ENCODE measurements at places on chromosomes 11 and 22.

DNA sequence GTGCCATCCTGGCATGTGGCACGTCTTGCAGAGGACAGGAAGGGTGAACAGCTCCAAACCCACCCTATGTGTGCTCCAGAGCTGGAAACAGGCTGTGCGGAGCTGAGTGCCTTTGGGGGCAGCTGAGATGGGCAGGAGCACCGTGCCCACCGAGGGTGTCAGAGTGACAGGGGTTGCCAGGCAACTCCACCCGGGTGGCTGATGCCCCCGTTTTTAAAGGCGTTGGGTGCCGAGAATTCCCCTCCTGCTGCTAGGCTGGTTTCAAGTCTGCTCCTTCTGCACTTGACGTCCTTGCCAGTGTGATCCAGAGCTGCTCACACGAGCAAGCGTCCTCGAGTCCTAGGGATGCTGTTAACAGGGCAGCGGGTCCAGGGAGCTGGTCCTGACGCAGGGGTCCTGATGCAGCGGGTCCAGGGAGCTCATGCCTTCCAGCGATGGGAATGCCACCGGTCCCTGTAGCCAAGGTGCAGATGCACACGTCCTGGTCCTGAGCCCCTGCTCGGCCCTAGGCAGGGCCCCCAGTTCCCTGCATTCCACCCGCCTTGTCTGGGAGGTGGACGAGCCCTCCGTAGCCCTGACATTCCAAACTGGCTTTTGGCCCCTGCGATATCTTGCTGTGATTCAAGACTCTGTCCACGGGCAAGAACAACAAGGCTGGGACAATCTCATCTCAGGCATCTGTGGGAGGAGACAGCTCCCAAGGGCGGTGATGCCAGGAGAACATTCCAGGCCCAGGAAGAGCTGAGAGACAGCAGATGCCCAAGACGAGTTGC is 4.9 kb downstream of the KCNQ1 start:
- no peaks in the 10 kb centered on the region for H3K36me3 ChIP-seq
- no peaks in the 10 kb centered on the region for H3K27me3 ChIP-seq
- no peak for DNase-seq
- peak overlapping the region; percentile 48 for H3K27ac ChIP-seq
- H3K4me3 ChIP-seq, result no peak overlapping the region
- peaks cover 43% of the 10 kb centered on the region for H3K4me1 ChIP-seq

- H3K27ac ChIP-seq, result no peak overlapping the region
- H3K36me3 ChIP-seq, result no peaks in the 10 kb centered on the region
- H3K27me3 ChIP-seq, result no peaks in the 10 kb centered on the region
- H3K4me3 ChIP-seq, result no peak overlapping the region
These were observed 147.9 kb downstream of the ATG16L2 start for GRCh38 chr11:72962084-72962483.

DNA sequence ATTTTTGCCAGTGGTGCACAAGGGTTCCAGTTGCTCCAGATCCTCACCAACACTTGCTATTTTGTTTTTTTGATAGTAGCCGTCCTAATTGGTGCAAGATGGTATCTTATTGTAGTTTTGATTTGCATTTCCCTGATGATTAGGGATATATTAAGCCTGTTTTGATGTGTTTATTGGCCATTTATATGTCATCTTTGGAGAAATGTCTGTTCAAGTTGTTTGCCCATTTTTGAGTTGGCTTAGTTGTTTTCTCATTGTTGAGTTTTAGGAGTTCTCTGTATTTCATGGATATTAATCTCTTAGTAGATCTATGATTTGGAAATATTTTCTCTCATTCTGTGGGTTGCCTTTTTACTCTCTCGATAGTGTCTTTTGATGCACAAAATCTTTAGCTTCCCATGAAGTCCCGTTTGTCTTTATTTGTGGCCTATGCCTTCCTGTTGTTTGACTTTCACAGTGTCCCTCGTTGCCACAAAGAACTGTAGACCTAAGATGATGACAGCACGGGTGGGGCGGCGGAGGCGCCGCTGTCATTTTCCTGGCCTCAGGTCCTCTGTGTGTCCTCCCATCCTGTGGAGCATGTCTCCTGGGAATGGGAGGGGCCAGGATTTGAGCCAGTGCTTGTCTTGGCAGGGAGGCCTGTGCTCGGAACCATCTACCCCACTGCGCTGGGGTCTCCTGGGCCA is 33.5 kb downstream of the LRP5 start:
- DNase-seq, result peak; percentile 81
- no peaks in the 10 kb centered on the region for H3K36me3 ChIP-seq
- H3K27me3 ChIP-seq, result no peaks in the 10 kb centered on the region
- H3K27ac ChIP-seq, result peak overlapping the region; percentile 87

DNA sequence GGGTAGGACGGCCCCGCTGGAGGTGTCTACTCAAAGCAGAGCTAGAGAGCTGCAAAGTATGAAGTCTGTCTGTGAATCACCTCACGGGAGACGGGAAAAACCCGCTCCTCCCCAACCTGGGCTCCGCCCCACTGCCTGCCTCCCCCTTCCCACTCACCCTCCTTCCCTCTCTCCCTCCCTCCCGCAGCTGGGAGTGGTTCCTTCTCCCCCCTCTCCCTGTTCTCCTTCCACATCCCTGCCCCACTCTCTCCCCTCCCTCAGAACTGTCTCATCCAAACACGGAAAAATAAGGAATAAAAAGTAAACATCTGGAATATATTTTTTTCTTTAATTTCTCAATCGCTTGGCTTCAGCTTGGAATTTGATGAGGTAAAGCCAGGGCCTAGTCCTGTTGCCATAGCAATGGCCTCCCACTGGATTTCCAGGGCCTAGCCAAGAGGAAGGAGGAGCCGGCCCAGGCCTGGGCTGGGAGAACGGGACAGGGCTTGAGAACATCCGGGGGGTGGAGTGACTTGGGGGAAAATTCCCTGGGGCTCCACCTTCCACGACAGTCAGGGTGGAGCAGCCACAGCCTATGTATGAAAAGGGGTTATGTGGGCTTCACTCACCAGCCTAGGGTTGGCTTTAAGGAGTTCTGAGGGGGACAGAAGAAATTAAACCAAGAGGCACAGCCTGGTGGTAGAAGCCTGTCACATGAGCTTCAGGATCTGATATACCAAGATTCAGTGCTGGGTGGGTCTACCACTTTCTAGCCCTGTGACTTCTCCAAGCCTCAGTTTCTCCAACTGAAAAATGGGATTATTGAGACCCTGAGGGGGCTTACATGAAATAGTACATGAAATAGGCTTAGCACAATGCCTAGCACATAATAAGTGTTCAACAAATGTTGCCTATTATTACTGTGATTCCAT is 2.2 kb downstream of the TNKS1BP1 start:
- peak; percentile 95 for DNase-seq
- H3K4me3 ChIP-seq, result peak overlapping the region; percentile 62
- no peaks in the 10 kb centered on the region for H3K4me1 ChIP-seq
- H3K36me3 ChIP-seq, result peaks cover 43% of the 10 kb centered on the region

DNA sequence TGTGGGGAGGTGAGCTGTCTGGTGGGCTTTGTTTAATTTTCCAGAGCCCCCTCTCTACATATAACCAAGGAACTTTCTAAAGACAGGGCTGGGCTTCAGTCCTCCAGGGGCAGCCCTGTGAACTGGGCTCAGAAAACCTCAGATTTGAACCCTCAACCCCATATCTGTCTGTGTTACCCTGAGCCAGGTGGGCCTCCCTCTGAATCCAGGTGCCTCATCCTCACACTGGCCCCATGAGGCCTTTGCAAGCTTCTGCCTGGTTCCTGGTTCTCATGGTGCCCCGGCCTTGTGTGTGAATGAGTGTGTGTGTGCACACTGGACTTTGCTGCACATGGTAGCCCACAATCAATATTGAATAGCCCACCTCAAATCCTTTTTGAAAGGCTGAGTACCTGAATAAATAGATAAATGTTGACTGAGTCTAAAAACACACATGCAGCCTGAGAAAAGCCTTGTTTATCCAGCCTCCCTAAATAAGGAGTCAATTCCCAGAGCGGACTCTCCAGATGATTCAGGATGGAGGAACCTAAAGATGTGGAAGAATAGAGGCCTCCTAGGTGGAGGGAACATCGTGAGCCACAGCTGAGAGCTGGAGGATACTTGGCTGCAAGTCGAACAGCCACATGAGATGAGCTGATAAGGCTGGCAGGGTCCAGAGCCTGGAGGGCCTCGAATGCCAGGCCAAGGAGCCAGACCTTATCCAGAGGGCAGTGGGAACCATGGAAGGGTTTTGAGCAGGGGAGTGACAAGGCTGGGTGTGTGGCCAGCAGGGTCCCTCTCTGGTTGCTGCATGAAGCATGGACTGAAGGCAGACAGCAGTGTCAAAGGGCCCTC is 28.1 kb upstream of the P2RY2 start:
- H3K27me3 ChIP-seq, result no peaks in the 10 kb centered on the region
- no peak overlapping the region for H3K27ac ChIP-seq
- DNase-seq, result no peak
- H3K4me1 ChIP-seq, result no peaks in the 10 kb centered on the region

- no peaks in the 10 kb centered on the region for H3K27me3 ChIP-seq
- no peak overlapping the region for H3K4me3 ChIP-seq
- no peak for DNase-seq
- peaks cover 46% of the 10 kb centered on the region for H3K36me3 ChIP-seq
- no peak overlapping the region for H3K27ac ChIP-seq
- H3K4me1 ChIP-seq, result peaks cover 12% of the 10 kb centered on the region
These were observed 10.1 kb downstream of the LIN7C start for GRCh38 chr11:27496461-27496860.

DNA sequence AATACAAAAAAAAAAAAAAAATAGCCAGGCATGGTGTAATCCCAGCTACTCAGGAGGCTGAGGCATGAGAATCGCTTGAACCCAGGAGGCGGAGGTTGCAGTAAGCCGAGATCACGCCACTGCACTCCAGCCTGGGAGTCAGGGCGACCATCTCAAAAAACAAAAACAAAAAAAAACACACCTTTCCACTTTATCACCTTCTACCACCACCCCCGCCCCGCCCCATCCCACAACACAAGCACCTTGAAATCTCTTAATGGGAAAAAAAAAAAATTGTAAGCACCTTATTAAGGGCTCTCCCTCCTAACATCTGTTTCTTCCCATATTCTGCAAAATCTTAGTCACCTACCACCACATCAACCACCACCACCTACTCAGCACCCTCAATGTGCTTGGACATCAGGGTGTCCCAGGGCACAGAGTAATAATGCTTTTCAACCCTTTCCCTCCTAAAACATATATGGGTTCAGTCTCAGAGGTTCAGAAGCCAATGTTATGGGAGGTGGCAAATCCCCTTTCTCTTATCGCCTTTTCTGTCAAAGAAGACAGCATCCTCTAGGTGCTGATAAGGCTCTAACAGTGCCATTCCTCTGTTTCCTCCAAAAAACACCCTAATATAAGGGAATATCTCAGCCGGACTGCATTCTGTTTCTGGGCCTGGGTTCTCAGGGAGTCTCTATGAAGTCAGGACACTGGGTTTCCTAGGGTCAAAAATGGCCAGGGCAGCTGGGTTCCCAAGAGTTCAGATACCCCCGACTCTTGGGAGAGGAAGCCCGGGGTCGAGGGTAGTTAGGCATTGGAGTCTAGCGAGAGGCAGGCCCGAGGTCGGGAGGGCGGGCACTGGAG is 718 bp downstream of the INTS5 start:
- peak overlapping the region; percentile 90 for H3K27ac ChIP-seq
- H3K4me3 ChIP-seq, result peak overlapping the region; percentile 93
- no peaks in the 10 kb centered on the region for H3K27me3 ChIP-seq
- H3K4me1 ChIP-seq, result peaks cover 15% of the 10 kb centered on the region
- no peak for DNase-seq
- H3K36me3 ChIP-seq, result peaks cover 20% of the 10 kb centered on the region

DNA sequence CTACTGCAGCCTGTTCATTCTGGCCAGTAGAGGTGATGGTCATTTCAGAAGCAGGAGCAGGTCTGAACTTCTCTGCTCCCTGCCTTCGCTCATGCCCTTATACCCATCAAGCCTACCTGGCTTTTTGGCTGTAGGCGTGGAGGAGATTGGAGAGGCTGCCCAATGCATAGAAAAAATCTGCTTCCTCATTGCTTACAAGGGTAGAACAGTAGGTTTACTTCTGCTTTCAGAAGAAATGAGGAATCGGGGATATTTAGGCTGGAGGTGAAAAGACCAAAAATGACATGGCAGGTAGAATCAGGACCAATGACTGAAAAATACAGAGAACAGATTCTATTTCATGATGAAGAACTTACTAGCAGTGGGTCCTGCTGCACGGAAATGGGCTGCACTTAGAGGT is 72.9 kb upstream of the YWHAH start:
- no peak for DNase-seq
- H3K27ac ChIP-seq, result no peak overlapping the region
- H3K27me3 ChIP-seq, result no peaks in the 10 kb centered on the region
- no peaks in the 10 kb centered on the region for H3K4me1 ChIP-seq
- H3K36me3 ChIP-seq, result peaks cover 20% of the 10 kb centered on the region

DNA sequence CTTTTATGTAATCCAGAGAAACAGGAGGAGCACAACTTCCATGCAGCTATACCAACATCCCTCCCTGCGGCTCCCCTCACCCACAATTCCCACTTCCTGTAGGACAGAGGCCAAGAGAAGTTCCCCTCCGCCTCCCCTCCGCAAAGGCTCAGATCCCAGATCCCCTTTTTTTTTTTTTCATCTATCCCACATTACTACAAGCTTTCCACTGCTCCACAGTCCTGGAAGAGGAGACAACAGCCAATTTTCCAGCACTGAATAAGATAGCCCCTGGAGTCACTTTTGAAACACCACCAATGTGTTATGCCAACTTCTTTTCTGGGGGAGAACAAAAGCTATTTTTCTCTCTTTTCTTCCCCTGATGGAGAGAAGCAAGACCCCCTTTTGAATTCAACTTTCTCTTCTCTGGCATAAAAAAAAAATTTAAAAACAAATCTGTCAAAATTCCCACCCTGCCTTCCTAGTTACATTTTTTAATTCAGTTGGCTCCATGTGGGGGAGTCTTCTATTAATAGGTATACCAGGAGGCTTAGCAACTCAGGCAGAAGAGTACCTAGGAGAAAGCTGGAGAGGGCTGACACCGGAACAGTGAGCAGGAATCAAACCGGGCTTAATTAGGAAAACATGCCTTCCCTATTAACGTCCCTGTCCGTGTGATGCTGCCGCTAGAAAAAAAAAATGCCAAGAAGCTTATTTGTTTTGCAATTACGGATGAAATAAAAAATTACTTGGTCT is 543.4 kb downstream of the BUD13 start:
- H3K4me1 ChIP-seq, result no peaks in the 10 kb centered on the region
- no peak overlapping the region for H3K27ac ChIP-seq
- no peak for DNase-seq
- H3K4me3 ChIP-seq, result no peak overlapping the region

GRCh38 chr11:123428116-123428715 is 1.9 kb upstream of the GRAMD1B start:
- H3K36me3 ChIP-seq, result no peaks in the 10 kb centered on the region
- H3K27ac ChIP-seq, result no peak overlapping the region
- H3K27me3 ChIP-seq, result peaks cover 7% of the 10 kb centered on the region

DNA sequence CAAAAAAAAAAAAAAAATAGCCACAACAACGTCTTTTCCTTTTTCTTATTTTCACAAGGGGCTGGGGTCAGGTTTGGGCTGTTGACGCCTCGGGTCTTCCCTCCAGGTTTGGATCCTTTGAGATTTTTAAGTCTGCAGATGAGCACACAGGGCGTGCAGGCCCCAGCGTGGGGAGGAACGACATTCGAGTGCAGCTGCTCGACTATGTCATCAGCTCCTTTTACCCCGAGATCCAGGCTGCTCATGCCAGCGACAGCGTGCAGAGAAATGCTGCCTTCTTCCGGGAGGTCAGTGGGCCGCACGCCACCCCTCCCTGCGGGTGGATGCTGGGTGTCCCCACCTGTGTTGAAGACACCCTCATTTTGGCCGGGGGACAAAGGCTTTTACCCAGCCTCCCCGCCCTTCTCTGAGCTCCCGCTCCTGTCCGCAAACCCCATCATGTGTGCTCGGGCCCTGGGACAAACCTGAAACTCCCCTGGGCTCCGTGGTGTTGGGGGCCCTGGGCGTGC is 7.7 kb downstream of the SELENOO start:
- peaks cover 33% of the 10 kb centered on the region for H3K4me1 ChIP-seq
- no peaks in the 10 kb centered on the region for H3K27me3 ChIP-seq
- DNase-seq, result no peak

All from right atrium auricular region (tissue), 2 donors.